Activated CD4-positive, alpha-beta T cell treated with anti-CD3 and anti-CD28 coated beads for 4 hours (primary cell): ENCODE measurements at places on chromosomes 1 and 21.

GRCh38 chr1:100107696-100108095 is 25.0 kb downstream of the SASS6 start:
- no peak for DNase-seq

DNA sequence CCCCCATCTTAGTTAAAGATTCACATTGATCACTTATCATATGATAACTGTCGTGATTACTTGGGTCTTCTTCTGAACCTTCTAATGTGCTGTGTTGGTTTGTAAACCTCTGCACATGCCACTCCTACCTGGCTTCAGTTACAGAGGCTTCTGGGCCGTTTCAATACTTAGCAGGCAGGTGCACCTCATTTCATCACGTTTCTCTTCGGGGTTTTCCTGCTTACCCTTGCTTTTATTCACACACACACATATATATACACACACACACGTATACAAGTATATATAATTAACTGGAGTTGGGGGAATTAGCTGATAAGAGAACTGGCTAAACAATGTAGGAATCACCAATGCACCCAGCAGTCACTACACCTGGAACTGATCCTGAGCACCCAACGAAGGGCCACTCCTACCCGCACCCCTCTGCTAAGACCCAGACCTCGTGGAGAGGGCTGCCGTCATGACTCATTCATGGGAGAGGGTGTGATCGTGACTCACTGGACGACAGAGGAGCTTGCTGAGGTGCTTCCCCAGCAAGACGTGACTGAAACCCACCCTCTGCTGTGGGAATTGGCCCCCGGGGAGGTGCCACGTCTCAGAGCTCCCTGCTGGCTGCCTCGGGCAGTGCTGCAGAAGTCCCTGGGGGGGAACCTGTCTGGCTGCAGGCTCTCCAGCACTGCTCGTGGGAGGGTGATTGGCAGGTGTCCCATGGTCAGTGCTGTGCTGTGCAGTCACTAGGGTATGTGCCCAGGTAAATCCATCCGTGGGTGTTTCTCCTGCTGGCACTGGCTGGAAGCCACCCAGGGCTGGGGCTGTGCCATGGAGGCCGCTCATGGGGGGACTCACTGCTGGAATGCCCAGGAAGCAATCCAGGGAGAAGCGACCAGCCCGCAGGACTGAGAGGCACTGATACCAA is 166.6 kb downstream of the DYRK1A start:
- no peak for DNase-seq

- peak; percentile 28 for DNase-seq
Observed at GRCh38 chr1:61782771-61783170, 40.5 kb downstream of the PATJ start.

DNA sequence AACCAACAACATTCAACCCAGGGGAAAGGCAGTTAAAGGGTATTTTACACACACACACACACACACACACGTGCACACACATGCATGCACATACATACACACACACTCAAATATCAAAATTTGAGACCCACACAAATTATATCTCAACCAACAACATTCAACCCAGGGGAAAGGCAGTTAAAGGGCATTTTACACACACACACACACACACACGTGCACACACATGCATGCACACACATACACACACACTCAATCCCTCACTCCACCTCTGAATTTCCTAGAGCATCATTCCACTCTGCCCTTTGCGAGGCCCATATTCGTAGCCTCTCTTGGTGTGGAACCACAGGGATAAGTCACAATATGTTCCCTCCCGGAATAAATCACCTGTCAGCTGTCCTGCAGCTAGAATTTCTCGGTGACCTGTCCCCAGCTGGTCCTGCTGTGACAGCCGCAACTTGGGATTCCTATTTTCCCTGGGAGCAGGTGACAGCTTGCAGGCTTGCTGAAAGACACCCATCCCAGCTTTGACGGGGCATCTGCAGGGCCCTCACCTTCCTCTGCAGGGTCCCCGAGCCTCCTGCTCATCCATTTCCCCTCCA is 122.7 kb downstream of the PSMG1 start:
- no peak for DNase-seq

GRCh38 chr1:219563568-219563967 is 49.3 kb downstream of the ZC3H11B start:
- DNase-seq = no peak

- no peak for DNase-seq
Observed at GRCh38 chr21:42299324-42300044, 15.7 kb downstream of the TFF3 start.

DNA sequence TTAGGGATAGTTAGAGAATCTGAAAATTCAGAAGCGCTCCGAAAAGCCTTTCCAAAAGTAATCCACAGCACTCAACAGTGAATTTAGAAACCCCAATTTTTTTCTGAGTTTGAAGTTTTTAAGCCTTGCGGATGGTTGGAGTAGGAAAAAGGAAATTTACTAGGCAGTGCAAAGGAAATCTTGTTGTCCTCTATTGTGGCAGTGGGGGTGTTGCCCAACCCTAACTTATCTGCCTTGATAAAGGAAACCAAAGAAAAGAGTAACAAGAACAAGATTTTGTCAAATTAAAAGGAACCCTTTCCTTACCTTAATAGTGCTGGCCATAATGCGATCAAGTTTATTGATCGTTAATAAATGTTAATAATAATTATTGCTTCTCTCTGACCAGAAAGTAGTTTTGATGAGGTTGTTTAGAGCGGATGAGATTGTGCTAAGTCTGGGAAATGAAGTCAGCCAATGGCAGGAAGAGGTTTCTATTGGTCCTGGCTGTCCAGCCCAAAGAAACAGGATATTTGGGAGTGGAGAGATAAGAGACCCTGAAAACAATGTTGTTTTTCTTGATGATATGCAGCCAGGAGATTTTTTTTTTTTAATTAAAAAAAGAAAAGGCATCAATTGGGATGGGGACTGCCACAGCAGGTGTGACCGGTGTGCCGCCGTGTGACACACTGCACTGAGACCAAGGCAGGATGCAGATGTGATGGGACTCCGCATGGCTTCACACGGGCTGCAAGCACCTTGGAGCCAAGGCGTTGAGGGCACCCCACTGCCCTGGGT is at the start of gene ERG:
TSS of gene ERG (minus strand) at position 421 of the 777 bp plus-strand sequence. CDS start at position 324, 97 bp downstream.
- no peak for DNase-seq

DNA sequence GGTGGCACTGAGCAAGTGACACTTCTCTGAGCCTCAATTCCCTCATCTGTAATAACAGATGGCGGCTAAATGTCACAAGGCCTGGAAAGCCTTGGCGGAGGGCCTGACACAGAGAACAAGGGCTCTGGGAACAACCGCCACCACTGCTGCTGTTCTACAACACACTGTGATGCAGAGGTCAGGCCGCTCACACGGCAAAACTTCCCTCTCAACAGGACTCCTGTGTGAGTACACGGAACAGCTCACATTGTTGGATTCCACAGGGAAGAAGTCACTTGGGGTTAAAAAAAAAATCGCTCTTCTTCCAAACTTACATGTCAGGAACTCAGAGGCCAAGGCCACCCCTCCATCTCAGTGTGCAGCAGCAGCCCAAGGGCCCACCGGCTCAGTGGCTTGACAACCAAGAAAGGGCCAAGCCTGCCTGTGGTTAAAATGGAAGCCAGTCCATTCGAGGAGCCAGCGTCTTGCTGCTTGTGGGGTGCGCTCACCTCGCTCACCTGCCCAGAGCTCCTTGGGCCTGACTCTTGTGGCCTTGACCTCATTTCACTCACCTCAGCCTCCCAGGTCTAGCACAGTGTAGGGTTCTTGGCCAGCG is 101.1 kb downstream of the RAVER2 start:
- DNase-seq = no peak

- no peak for DNase-seq
Observed at GRCh38 chr1:15350151-15350550, 59.5 kb upstream of the EFHD2 start.

DNA sequence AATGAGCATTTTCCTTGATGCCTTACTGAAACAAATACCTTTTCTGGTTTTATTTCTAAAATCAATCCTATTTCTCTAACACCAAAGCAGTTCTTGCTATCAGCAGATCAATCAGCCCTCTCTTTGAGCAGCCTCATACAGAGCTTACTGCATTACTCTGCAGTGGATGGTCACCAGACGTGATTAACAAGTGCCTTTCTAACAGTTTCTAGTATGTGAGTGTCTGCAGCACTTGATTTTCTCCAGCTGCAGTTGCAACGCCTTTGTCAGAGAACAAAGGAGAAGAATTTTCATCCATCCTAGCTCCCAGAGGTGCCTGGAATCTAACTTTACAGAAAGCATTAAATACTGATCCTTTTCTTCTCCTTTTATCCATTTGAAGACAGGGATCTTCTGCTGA is 177.3 kb upstream of the SGIP1 start:
- no peak for DNase-seq

DNA sequence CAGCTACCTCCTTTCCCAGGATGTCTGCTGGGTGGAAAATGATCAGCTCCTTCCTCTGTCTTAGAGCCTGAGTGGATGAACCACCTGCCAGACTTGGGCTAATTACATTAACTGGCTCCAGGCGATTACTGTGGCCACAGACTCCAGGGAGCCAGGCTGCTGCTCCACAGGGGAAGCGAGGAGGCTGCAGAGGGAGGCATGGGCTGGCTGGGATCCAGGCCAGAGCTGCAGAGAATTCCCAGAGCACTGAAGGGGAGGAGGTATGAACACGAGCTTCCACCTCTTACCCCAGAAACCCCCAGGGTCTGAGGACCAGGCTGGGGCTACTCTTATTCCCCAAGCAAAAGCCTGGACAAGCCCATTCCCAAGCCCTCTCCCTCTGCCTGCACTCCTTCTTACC is 136.0 kb upstream of the KLHDC7A start:
- DNase-seq = no peak

DNA sequence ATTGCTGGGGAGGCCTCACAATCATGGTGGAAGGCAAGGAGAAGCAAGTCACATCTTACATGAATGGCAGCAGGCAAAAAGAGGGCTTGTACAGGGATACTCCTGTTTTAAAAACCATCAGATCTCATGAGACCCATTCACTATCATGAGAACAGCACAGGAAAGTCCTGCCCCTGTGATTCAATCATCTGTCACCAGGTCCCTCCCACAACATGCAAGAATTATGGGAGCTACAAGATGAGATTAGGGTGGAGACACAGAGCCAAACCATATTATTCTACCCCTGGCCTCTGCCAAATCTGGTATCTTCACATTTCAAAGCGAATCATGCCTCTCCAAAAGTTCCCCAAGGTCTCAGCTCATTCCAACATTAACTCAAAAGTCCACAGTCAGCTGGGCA is 11.1 kb upstream of the MIA3 start:
- no peak for DNase-seq

GRCh38 chr1:150386592-150386991 is 22.6 kb downstream of the RPRD2 start:
- DNase-seq = no peak

GRCh38 chr21:44929799-44930542 is 9.3 kb upstream of the ITGB2 start:
- no peak for DNase-seq

- DNase-seq = no peak
Observed at GRCh38 chr1:48644190-48644900, 132.3 kb downstream of the BEND5 start.

DNA sequence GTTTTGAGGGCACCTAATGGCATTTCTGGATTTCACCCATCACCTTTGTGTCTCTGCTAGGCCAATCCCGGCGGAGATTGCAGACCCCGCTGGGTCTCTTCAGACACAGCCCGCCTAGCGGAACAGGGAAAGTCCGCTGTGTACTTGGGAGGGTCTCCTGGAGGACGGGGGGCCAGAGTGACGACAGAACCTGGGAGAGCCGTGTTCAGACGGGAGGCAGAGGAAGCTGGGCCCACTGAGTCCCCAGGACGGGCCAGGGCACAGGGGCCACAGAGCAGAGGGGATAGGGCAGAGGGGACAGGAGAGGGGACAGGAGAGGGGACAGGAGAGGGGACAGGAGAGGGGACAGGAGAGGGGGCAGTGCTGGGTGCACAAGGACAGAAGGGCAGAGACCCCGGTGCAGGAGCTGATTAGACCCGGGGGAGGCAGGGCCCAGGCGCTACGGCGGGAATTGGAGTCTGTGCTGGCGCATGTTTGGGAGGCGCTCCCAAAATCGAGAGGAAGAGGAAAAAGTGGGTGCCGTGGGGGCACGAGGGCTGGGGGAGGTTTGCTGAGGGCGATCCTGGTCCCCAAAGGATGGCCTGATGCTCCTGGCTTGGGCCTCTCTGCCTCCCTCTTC is 12.7 kb downstream of the TRPM2 start:
- DNase-seq = no peak

GRCh38 chr1:121522061-121522759 is 337.4 kb downstream of the SRGAP2C start:
- DNase-seq = no peak

DNA sequence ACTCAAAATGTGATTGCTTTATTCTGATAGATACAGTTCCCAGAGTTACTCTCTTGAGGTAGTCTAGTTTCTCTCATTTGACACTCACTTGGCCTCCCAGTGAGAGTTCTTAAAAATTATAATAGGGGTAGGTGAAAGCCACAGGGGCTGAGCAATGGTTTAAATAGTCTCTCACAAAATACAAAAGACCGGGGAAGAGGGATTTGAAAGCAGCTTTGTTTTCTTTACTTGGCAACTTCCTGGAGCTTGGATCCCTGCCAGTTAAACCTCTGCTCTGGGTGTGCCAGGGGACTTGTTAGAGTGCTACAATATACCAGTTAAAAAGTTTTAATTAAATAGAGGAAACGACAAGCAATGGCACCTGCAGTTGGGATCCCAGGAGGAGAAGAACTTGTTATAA is 31.7 kb downstream of the OR13G1 start:
- DNase-seq = no peak

DNA sequence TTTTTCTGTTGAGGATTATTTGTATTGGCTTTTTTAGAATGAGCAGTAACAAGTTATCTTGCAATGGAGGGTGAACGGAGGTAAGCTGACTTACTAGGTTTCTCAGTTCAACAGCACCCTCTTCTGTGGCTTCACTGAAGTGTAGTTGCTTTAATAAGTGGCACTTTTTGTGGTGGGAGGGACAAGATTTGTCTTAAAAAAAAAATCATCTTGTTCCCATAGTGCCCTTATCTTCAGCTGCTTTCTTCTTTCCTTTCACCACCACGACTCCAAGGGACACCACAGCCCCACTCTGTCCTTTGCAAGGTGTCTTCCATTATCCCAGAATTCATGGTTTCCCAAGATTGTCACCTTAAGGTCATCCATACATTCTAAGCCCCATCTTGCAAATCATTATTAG is 92.9 kb downstream of the PIGK start:
- no peak for DNase-seq

DNA sequence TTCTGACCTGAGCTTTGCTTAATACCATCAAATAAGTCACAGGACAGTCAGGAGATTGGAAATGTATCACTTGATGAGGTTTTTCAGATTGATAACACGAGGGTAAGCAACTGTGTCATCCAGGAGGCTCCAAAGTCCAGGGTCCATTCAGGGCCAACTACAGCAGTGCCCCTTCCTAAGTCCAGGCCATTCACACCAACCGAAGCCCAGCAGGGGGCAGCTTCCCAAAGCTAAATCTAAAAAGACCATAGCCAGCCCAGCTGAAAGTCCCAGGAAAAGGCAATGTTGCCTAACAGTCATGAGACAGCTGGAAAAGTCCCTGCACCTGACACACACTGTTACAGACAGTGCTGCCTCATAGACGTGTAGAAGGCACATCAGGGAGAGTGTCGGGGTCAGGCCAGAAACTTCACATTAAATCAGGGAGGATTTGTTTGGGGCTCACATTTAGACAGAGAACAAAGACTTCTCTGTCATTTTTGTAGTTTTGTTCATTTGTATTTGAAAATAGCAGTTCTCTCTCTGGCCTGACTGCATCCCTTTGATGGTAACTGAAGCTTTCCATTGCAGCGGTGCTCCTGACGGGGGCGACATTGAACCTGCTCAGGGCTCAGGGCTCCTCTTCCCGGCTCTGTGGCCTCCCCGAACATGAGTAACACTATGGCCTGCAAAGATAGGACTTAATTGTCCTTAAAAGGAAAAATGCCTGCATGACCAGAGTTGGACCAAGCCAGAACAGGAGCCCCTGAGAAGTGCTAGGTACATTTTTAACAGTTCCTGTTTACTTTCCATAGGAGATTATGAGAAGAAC is 200.4 kb downstream of the NRIP1 start:
- DNase-seq = peak; percentile 9
